Right lung (tissue), 10 donors: ENCODE measurements at places on chromosomes 5 and 9. TPM values are rescaled to one million over a fixed set of nuclear protein-coding genes. Genes with fewer than 3 reads are reported as not detected.

PCDHA11 gene
- polyA plus RNA-seq = 0.74 TPM

GRCh38 chr5:6488021-6488420, 39.4 kb downstream of the UBE2QL1 start:
- DNase-seq = no peak

DNA sequence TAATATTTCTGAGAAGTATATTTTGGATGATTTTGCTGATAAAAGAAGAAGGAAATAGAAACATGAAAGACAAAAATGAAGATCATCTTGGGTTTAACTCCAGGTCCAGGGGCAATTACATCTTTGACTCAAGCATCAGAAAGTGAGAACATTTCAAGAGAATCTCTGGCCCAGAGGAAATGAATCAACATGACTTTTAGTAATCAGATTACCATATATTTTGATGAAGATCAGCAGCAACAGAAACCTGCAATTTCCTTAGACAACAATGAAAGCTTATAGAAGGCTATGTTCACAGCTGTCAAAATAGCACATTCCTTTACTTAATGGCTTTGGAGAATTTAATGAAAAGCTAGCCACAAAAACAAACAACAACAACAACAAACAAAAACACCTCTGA, 638.1 kb downstream of the EFNA5 start:
- no peak for DNase-seq

- no peak for DNase-seq
Measured at GRCh38 chr5:99005506-99005905, 76.7 kb upstream of the CHD1 start.

APBA1 gene
- polyA plus RNA-seq = 8.2 TPM

ITGA2 gene
- polyA plus RNA-seq = 58.3 TPM

GRCh38 chr5:40052808-40053207, 626.9 kb upstream of the PTGER4 start:
- DNase-seq = no peak

DNA sequence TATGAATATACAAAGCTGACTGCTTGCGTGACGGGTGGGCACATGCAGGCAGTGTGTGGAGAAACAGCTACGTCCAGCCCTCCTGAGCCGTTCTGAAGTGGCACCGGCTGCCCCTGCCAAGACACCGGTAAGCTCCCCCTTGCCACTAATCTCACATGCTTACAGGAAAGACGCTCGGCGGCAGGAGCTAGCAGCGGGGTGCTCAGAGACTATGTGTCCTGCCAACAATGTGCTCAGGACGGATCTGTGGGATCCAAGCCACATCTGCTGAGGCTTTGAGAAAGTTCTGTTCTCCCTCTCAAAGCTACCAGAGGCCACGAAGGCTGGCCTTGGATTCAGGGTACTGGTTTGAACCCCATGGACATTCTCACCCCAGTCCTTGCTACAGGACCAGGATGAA, 157.2 kb upstream of the PHYKPL start:
- DNase-seq = no peak

PLEKHG4B gene
- polyA plus RNA-seq = 10.7 TPM

DNA sequence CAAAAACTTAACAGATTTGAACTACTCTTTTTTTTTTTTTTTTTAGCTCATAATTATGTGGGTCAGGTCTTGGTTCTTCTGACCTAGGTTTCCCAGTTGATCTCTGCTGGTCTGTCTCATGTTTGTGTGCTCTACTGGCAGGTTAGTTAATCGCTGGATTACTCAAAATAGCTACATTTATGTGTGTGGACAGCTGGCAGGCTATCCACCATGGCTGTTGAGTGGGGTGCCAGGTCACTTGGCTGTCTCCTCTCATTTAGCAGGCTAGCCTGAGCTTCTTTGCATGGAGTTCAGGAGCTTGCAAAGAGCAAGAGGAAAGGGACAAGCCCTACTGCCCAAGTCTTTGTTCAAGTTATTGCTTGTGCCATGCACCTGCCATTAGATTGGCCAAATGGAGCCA, 9.3 kb downstream of the ADCY2 start:
- DNase-seq = no peak

BAAT gene
- 0.74 TPM for polyA plus RNA-seq

DNA sequence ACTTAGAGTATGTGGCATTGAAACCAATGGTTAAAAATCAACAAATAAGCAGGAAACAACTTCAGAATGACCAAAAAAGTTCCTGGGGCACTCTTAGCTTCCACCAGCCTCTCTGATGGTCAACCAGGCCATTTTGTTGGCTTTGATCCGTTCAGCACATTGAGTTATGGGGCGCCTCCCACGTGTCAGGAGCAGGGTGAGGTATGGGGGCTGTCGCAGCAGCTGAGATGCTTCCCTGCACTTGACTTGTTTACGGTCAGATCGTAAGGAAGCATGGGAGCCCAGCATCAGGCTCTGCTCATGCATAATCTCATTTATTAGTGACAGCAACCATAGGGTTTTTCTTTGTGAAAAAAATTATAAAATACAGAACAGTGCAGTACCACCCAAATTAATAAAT, 16.7 kb downstream of the SYK start:
- no peak for DNase-seq

DNA sequence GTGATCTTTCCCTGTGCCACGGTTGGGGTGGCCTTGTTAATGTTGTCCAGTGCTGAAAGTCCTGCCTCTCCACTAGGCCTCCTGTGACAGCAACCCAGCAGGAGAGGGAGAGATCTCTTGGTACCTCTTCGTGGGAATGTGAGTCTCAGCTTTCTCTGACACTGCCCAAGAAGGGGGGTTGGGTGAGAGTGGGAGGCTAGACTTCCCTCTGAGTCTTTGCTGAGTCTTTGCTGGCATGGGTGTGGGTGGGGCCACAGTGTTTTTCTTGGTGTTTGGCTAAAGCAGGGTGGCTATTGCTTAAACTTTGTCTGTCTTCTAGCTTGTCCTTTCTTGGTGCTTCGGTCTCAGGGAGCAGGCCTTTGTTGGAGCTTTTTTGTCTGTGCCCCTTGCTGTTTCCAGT, 145.6 kb downstream of the GNA14 start:
- no peak for DNase-seq

GRCh38 chr9:83327750-83328622, 210.2 kb downstream of the FRMD3 start:
- no peak for DNase-seq

DNA sequence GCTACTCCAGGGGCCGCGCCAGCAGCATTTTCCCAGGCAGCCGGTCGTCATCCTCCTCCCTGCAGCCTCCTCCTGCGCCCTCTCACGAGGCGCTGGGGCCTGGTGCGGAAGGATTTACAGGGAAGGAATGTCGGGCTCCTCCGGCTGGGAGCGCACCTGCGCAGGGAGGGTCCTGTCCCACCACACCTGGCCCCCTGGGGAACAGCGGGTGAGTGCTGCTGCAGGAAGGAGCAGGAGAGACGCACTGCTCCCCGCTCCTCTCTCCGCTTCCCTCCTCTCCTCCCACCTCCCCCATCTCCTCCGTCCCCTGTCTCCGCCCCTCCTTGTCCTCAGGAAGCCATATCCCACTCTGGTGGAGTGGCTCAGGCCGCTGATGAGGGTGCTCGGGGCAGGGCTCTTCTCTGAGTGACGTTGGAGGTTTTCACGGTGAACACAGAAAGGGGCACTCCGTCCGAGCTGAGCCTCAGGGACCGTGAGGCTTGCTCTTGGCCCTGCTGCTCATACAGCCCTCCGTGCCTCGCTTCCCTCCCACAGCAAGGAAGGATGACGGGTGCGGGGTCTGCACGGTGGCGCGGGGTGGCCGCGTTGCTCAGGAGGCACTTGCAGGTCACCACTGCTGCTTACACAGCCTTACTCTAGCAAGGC, 31.3 kb downstream of the IRX4 start:
- DNase-seq = no peak

GRCh38 chr5:915946-916345, 23.3 kb downstream of the TRIP13 start:
- DNase-seq = no peak

PCDHB16 gene
- 6.6 TPM for polyA plus RNA-seq
